ENCODE measurements at places on chromosomes 12 and 14.
A peak's percentile ranks its signal among the peaks of the same experiment; 100 is the strongest.

- DNase-seq, result no peak
These were observed 142.0 kb downstream of the SCARB1 start for GRCh38 chr12:124721501-124722162.

DNA sequence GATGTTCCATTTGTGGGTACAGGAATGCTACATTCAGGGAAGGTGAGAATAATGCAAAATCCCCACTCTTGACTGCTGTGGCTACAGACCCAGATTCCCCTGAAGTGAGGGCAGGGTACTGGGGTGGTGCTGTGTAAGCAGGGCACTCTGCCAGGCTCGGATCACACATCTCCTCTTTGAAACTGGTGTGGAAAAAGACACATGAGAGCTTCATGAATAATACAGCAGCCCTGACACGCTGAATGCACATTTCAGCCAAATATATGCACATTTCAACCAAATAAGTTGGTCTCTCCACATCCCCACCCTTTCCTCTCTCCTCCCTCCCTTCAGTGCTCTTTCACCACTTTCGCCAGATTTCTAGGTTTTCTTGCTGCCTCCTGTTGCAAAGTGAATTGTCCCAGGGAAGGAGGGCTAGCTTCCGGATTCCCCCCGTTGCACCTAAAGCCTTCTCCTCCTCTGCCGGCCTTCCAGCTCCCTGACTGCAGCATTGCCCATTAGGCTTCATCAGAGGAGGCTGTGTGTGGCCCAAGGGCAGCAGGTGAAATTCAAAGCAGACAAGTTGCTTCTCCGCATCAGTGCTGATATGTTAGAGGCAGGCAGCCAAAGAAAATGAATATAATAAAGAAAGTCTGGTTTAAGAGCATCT lies 118.2 kb upstream of the TMCC3 start:
- DNase-seq, result no peak

- DNase-seq, result peak; percentile 29
These were observed 822 bp upstream of the SOX5 start for GRCh38 chr12:23950210-23950774.

GRCh38 chr14:51581017-51581881 lies 70.5 kb upstream of the FRMD6 start:
- no peak for DNase-seq

- DNase-seq, result no peak
These were observed 1030.6 kb downstream of the VRK1 start for GRCh38 chr14:97827746-97828145.

GRCh38 chr14:71400871-71401321 lies 493.6 kb downstream of the PCNX1 start:
- no peak for DNase-seq

DNA sequence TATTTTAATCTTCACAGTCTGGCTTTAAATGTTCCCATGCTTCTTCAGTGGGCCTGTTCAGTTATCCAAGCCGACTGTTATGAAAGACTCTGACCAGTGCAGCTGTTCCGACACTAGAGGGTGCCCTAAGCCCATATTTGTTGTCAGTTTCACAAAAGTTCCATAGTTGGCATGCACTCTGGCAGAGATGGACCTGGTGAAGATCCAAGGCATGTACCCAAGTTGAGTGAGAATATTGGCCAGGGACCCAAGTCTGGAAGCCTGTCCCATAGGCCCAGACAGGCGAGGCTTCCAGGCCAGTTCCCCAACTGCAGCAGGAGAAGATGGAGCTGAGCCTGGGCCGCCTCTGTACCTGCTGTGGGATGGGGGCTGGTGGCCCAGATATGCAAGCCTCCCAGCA lies 27.4 kb upstream of the GUCY2C start:
- peak; percentile 14 for DNase-seq

DNA sequence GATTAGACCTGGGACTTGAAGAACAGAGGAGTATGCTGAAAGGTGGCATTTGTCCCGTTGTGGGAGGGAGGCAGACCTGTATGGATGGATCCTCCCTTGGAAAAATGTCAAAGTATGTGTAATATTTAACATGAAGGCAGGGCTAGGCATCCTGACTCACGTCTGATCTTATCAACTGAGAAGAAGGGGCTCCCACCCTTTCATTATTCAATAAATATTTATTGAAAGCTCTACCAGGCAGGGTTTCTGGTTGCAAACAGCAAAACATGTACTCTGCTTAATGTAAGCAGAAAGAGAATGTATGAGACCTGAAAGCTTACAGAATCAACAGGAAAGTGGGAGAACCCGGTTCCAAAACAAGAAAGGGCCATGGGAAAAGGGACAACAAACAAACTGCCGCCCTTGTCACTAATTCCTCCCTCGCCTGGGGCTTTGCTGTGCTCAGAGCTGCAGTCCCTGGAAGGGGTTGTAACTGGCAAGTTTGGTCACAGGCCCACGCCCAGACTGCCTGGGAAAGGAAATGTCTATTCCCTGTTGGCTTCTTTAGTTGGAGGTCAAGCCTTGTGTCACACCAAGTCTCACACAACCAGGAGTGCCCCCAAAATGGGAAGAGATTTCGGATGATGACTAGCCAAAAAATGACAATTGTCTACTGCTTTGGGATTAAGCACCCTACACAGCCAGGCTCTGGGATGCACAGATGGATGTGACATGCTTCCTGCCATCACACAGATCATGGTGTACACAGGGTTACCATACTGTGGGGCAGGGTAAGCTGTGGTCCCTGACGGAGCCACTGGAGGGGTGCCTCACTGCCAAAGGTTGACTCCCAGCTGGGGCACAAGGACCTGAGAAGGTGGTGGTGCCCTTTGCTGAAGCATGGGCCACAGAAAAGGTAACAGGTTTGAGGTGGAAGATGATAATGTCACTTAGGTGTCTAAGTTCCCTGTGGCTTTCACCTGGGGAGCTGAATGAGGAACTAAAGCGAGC lies 36.8 kb downstream of the RAB35 start:
- no peak for DNase-seq

DNA sequence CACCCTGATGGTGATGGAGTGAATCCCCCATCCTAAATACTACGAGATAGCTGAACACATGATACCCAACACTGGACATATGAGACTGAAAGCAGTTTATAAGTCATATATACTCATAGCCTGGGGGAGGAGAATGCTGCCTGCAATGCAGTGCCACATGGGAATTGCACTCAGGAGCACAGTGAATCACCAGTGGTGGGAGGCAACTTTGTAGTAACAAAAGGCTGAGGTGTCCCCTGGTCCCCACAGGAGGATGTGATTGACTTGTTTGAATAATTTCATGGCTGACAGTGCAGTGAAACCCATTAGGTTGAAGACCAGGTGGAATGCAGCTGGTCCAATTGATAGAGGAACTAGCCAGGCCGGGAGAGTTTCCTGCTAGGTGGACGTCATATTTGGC lies 20.2 kb downstream of the CCDC38 start:
- no peak for DNase-seq

GRCh38 chr12:59977779-59978178 lies 381.9 kb downstream of the SLC16A7 start:
- DNase-seq, result no peak

- DNase-seq, result no peak
These were observed 1.5 kb upstream of the PLEKHG3 start for GRCh38 chr14:64702493-64703394.

DNA sequence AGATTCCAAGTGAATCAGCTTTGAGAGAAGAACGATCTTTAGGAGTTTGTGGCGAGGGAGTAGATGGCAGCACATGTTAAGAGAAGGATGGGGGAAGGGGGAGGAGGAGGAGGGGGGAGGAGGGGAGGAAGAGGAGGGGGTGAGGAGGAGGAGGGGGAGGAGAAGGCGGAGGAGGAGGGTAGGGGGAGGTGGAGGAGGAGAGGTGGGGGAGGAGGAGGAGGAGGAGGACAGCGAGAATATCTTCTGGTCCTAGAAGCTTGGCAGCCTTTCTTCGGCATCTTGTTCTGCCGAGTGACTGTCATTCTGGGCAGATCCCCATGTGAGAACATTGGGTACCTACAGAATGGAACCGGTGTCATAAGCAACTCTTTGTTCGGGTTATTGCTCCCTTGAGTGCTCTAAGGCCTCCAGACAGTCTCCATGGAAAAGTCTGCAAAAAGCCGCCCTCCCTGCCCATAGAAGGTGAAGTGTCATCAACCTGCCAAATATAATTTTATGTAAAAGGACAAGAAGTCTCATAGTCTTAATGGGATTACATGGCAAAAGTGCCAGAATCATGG lies 6.9 kb downstream of the RFC5 start:
- DNase-seq, result no peak

GRCh38 chr12:124413401-124413800 lies 118.5 kb downstream of the RFLNA start:
- no peak for DNase-seq

GRCh38 chr14:76958980-76959710 lies 69.4 kb downstream of the IRF2BPL start:
- no peak for DNase-seq

- DNase-seq, result no peak
These were observed 11.6 kb downstream of the SLC7A7 start for GRCh38 chr14:22803687-22803974.

DNA sequence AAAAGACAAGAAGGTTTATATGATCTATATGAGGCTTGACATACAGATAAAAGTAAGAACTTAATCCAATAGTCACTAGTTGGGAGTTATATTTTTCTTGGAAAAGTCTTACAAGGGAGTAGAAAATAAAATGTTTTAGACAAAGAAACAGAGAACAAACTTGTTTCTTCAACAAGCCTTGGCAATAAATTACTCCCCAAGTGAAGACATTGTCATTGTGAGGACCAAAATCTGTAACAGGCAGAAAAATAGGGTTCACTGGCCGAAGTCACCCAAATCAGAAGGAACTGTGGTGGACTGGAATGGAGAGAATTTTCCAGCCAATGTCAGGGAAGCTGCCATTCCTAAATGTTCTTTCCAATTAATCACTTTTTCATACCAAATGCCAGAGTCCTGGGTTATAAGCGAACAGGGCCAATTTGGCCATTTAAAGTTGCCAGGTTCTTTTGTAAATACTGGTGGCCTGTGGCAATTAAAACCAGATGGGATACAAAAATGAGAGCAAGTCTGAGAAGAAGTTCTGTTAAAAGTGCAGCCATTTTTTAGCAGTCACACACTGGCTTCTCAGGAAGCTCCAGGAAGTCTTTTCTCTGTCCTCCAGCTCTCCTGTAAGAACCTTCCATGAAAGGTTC lies 117.3 kb upstream of the OVCH1 start:
- DNase-seq, result no peak

DNA sequence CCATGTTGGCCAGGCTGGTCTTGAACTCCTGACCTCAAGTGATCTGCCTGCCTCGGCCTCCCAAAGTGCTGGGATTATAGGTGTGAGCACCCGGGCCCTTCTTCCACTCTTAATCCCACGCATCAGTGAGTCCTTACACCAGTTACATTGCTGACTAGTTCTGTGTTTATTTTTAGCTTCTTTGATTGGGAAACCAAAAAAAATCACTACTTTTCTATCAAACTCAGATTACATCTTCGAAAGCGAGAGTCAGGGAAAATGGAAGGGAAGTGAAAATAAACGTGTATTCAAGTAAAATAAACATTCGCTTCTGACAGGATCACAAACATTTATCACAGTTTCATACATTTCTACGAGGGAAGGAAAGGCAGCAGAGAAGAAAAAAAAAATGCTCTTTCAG lies 32.2 kb downstream of the FGD6 start:
- DNase-seq, result no peak

GRCh38 chr14:89309670-89310177 lies 107.3 kb downstream of the FOXN3 start:
- DNase-seq, result no peak

- no peak for DNase-seq
These were observed 2.8 kb upstream of the PIWIL1 start for GRCh38 chr12:130334937-130335336.

- DNase-seq, result no peak
These were observed at the start of gene KRT5 for GRCh38 chr12:52519826-52520662. KRT5 (minus strand) TSS chr12:52520394; CDS start chr12:52520296, 98 bp downstream.

- DNase-seq, result no peak
These were observed 106.8 kb downstream of the LGR5 start for GRCh38 chr12:71546322-71546861.

GRCh38 chr12:116015525-116015924 lies 262.0 kb downstream of the MED13L start:
- DNase-seq, result no peak

DNA sequence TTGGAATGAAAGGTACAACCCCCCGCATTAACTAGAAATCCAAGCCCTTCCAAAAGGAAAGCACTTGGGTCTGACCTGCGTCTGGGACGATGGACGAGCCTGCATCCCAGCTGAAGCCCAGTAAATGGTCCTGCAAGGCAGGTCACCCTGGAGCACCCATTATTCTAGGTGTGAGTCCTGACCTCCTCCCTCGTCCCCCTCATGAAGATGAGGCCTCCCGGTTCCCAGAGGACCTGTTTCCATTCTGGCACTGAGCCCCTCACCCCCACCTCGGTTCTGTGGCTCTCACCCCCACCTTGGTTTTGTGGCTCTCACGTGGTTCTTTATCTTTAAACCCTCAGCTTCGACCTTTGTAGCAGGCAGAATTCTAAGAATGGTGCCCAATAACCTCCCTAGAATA lies 7.3 kb downstream of the IFI27 start:
- DNase-seq, result no peak

- DNase-seq, result no peak
These were observed 1320.6 kb downstream of the LRFN5 start for GRCh38 chr14:42927313-42927712.

GRCh38 chr14:61911574-61911973 lies 149.4 kb downstream of the SNAPC1 start:
- DNase-seq, result no peak

- DNase-seq, result no peak
These were observed 446.8 kb upstream of the SOX5 start for GRCh38 chr12:24396224-24396623.

GRCh38 chr12:124396544-124397398 lies 101.9 kb downstream of the RFLNA start:
- DNase-seq, result no peak

GRCh38 chr14:49770212-49770817 lies 2.4 kb downstream of the KLHDC2 start:
- DNase-seq, result no peak

DNA sequence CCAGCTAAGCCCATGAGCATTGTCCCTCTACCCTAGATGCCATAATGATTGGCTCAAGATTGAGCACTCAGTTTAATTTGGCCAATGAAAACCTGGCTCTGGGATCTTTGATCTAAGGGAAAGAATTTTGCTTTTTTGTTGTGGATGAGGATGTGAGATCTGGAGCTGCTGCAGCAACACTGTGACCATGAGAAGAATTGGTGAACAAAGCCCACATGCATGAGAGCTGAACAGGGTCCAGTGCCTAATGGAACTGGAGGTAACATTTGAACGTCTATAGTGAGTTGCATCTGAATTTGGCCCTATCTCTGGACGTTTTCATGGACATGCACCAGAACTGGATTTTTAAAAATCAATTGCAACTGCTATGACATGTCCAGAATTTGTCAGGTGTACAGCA lies 338.6 kb downstream of the AACS start:
- DNase-seq, result no peak

- no peak for DNase-seq
These were observed 8.9 kb upstream of the RBM25 start for GRCh38 chr14:73049428-73049827.

DNA sequence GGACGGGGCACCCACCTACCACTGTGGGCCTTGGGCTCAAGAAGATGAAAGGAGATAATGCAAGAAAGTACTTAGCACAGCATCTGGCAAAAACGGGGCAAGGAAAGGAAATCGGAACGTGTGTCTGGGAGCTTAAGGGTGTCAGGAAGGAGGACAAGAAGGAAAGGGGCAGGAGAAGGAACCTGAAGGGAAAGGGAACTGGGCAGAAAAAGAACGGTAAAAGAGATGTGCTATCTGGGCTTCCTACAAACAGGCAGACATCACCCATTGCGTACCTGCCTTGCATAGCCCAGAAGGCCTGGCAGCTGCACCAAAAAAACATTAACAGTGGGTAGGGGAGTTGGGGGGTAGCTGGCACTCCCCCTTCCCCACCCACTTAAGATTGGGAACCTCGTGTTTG lies 958 bp upstream of the REM2 start:
- DNase-seq, result no peak

- DNase-seq, result no peak
These were observed 12.9 kb upstream of the CORO1C start for GRCh38 chr12:108744021-108744897.
